ENCODE measurements at places on chromosomes 4 and X.

DNA sequence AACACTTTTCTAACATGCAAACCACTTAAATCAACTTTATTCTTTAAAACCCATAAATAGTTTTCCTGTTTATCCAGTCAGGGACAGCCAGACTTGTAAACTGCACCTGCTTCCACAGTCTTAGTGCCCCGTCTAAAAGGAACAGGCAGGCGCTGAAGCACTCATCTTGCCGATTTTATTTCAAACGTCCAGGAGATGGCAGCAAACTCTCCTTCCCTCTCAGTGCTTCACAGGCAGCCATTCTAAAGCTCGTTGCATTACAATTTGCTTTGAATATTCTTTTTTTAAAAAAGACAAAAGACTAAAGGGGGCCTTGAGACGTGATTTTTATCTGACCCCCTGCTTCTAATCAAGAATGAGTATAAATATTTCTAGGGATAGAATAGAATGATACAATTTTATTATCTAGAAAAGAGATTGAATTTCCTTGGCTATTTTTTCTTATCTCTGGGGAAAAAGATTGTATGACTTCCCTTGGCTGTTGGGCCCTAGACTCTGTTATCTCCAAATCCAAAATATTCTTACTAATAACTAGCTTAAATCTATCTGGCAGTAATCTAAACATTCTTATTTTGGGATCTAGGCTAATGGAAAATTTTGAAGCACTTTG is 93.6 kb upstream of the MYOZ2 start:
- DNase-seq, result peak; percentile 22

DNA sequence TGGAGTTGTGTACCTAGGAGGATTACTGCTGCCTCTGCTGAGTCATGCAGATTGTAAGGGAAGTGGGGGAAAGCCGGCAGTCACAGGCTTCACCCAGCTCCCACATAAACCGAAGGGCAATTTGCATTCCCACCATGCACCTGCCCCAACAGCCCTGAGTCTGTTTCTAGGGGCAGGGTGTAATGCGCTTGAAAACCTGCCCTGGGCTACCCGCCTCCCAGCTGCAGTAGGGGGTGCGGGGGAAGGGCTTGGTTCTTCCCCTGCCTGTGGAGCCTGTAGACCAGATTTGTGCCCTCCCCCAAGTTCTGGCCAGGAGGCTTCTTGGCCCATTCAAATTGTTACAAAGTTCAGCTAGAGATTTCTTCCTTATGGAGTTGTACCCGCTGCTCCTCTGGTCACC is 269.2 kb upstream of the DDX53 start:
- no peak for DNase-seq

DNA sequence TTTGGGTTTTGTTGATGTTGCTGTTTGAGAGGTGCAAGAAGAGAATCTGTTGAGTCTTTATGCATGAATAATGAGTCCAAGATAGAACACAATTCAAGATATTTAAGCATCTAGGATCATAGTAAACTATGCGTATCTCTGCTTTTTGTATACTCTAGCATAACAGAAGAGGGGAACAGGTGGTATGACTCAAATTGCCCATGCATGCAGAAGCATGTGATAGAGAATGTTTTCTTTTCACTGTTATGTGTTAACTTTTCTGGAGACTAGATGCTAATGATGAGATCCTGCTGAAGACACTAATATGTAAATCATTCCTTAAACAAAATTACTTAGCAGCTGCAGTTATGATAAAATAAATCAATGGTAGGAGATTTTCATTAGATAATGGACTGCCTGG is 165.3 kb upstream of the FTHL17 start:
- DNase-seq, result no peak

DNA sequence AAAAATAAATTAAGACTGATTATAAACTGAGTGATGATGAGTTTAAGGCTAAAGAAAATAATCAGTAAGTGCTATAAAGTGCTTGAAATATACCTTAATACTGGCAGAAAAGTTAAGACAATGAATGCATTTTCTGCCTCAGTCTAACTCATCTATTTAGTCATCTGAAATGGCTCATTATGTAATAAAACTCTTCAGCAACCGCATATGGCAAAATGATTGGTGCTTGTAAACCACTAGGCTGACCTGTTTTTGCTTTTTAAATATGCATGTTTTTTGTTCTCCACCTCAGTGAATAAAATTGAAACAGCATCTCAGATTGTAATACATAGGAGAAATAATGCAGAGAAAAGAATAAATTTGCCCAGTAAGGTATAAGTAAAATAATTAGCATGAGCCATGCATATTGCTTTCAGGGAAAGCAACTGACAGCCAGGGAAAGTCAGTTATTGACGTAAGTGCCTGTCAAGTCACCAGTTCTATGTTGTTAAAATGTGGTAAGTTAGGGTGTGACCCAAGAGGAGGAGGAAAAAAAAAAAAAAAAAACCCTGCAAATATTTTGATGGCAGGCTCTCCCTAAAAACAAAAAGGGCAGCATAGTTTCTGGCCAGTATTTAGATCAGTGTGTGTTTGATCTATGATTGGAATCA is 167.5 kb downstream of the PALLD start:
- no peak for DNase-seq

GRCh38 chrX:122625239-122625638 is 558.8 kb upstream of the GRIA3 start:
- no peak for DNase-seq

- DNase-seq, result no peak
Measured at GRCh38 chrX:101252634-101253033, 33.0 kb downstream of the DRP2 start.

DNA sequence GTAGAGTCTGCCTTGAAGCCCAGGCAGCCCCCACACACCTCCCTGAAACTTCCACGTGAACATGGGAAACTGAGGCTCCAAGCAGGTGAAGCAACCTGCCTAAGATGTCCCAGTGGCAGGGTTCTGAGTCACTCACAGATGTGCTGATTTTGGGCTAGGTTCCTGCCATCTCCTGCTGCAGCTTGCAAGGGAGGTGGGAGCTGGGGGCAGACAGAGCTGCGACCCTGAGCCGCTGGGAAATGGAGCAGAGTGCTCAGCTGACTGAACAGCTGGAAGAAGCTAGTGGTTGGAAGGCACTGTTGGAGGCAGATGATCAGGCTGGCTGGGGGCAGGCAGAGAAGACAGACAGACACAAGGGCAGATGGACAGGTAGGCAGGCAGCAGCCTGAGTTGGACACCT is 3.6 kb upstream of the FATE1 start:
- no peak for DNase-seq

GRCh38 chr4:26226629-26227376 is 94.0 kb upstream of the RBPJ start:
- no peak for DNase-seq

DNA sequence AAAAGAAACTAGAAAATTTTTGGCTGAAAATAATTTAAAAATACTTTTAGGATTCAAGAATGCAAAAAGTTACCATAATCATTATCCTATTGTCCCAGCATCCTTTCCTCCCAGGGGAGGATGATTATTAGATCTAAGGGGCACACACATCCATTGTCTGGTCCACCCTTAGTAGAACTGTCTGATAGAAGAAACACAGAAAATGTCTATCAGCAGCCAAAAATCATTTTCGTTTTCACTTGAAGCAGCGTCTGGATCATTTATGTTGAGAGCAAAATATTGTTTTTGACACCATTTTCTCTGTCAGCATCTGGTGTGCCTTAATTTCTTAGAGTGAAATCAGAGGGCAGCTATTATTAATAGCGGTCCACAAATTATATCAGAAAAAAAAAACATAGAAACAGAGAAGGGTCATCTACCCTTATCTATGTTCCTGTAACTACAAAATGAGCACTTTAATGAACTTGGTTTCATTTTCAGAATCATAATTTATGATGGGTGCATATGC is 446.3 kb downstream of the TRAM1L1 start:
- no peak for DNase-seq

GRCh38 chrX:17464194-17464593 is 89.2 kb downstream of the NHS start:
- no peak for DNase-seq

- DNase-seq, result no peak
Measured at GRCh38 chrX:40167850-40168479, 70.2 kb upstream of the BCOR start.

DNA sequence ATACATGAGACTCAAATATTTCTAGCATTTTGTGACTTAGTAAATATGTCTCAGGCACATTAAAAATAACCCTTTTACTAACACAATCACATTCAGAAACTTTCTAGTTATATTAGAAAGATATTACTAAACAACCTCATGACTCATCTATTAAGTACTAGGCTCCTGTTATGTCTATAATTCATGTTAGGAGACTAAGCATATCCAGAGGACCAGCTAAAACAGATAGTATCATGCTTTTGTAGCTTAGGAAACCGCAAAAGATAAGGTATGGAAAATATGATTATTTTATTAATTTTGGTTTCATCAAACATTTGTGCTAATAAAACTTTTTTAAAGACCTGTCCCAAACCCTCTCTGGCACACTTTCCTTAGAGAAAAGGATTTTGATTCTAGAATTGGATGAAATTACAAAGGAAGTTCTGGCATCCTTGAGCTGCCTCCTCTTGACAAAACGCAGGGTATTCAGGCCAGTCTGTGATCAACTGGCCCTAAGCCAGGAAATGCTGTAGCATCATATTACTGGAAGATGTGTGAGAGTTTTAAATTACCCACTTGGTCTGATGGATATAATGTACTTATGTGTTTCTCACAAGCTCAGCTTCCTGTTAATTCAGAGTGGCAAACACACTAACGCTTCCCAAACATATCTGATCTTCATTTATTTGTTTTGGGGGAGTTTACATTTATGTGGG is 60.4 kb downstream of the NRK start:
- DNase-seq, result no peak

DNA sequence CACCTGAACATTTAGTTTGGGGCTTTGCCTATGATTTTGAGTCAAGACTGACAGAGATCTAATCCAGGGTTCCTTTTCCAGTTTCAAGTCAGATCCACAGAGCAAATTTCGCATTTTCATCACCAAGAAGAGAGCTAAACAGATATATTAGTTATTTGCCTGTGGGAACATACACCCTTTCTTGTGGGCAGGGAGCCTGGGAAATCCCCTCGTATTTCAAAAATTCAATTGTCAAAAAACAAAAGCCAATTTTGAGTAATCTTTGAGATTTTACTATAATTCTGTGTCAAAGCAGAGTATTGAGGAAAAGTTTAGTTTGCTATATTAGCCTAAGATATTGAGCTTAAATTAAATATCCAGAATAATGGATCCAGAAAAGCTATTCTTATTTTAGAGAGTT is 56.6 kb downstream of the AFM start:
- no peak for DNase-seq

- no peak for DNase-seq
Measured at GRCh38 chr4:128284317-128284716, 3.3 kb downstream of the PGRMC2 start.

DNA sequence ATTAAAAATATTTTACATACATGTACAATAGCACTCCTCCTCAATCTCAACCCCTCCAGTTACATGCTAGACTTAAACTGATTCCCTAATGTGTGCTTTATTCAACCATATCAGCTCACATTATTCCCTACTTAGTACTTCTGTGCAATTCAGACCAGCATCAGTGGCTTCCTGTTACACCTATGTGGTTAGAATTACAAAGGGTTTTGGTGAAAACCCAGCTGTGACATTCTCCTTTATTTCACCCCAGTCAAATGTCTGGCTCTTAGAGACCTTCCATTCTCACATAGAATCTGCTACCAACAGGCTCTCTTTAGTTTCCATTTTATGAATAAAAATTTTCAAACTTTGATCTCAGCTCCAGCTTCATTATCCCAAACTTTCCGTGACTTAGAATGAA is 85.2 kb upstream of the SLC7A11 start:
- DNase-seq, result no peak

DNA sequence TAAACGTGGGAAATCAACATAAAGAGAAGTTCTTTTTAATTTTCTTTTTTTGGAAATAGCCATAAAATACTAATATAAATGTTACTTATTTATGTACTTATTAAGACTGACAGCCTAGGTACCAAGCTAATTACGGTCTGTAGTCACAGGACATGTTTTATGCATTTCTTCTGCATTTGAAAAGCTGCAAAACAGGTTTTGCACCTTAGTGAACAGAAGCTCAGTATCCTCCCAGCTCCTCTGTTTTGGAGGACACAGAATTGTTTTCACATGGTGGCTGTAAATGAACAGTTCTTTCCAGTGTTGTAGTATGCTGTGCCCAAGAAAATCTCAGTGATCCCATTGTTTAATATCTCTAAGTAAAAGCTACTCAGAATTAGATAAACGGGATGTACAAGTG is 1788.0 kb upstream of the TENM3 start:
- DNase-seq, result no peak

- no peak for DNase-seq
Measured at GRCh38 chr4:86496094-86497080, 97.7 kb upstream of the PTPN13 start.

DNA sequence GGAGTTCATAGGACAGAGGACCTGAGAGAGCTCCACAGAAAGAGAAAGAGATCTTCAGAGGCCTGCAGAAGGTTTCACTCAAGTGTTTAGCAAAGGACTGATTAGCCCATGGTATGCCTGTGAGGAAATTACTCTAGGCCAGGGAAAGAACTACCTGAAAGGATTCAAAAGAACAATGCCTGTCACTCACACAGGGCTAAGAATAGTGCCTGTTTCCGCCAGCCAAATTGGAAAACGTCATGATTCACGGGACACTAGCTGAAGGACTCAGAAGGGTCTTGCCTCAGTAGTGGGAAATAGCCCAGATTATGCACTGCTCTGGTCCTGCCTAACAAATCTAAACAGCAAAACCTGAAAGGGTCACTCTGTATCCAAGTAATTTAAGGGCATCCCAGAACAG is 21.1 kb downstream of the SYTL4 start:
- no peak for DNase-seq

- no peak for DNase-seq
Measured at GRCh38 chr4:13240066-13240465, 244.1 kb downstream of the RAB28 start.

DNA sequence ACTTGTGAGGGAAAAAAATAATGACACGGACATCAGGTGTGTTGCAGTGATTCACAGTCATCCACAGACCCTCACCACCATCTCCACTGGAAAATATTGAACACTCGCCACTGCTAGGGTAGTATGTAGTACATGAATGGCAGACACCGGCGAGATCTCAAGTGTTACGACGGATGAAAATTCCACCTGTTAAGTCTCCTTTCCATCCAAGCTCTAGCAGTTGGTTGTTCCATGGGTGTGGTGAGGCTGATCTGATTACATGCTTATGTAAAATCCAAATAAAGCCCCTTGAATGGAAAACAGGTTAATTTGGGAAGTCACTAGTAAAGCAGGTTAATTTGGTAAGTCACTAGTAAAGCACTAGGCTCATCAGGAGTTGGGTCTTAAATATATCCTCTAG is 1.1 kb upstream of the ARMCX4 start:
- no peak for DNase-seq

GRCh38 chr4:26400132-26400531 is 79.3 kb downstream of the RBPJ start:
- DNase-seq, result no peak

DNA sequence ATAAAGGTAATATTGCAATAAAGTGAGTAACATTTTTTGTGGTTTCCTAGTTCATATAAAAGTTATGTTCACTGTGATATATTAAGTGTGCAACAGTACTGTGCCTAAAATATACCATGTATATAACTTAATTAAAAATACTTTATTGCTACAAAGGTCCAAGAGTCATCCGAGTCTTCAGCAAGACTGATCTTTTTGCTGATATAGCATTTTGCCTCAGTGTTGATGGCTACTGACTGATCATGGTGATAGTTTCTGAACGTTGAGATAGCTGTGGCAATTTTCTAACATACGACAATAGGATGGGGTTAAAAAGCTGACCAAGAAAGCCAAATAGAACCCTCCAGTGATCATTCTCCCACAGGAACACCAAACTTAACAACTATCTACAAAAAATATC is 1302.7 kb downstream of the TECRL start:
- DNase-seq, result no peak

- DNase-seq, result no peak
Measured at GRCh38 chr4:94372991-94373390, 30.4 kb upstream of the HPGDS start.
